ENCODE measurements at places on chromosomes 12 and 14.

DNA sequence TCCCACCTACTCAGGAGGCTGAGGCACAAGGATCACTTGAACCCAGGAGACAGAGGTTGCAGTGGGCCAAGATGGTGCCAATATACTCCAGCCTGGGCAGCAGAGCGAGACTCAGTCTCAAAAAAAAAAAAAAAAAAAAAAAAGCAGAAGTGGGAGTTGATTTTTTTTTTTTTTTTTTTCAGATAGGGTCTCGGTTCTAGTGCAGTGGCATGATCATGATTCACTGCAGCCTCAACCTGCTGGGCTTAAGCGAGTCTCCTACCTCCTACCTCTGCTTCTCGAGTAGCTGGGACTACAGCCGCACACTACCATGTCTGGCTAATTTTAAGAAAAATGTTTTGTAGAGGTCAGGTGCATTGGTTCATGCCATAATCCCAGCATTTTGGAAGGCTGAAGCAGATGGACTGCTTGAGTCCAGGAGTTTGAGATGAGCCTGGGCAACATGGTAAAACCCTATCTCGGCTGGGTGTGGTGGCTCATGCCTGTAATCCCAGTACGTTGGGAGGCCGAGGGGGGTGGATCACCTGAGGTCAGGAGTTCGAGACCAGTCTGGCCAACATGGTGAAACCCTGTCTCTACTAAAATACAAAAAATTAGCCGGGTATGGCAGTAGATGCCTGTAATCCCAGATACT, 16.3 kb upstream of the HSP90AA1 start:
- DNase-seq = no peak

- DNase-seq = no peak
Measured at GRCh38 chr12:26567126-26567525, 265.9 kb downstream of the ITPR2 start.

- no peak for DNase-seq
Measured at GRCh38 chr14:52848626-52849025, 57.2 kb upstream of the GNPNAT1 start.

DNA sequence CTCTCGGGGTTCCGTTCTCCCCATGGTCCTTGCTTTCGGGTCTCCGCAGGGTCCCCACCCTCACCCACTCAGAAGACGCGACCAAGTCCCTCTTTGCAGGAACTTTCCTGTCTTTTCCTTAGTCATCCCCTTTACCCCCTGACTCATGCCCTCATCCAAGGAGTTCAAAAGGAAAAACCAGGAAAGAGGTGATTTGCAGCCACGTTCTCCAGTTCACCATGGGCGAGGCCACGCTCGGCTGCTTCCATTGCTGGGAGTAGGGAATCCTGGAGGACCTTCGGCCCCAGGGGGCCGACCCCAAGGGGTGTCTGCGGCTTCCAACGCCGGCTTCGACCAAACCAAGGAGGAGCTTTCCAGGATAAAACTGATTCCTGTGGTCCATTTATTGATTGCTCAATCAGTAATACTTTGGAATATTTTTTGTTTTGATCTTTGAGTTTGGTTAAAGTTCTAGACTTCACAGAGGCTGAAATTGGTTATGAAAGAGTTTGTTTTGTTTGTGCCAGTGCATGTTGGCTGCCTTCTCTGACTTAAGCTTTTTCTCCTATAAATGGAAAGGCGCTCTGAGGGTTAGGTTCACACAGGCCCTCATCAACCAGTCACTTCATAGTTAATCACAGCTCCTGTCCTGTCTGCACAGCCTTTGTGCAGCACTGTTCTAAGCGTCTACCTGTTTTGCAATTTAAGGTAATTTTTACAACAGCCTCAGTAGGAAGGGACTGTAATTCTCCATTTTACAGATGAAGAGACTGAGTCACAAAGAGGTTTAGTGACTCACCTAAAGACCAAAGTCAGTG, 827 bp downstream of the ALDH2 start:
- DNase-seq = no peak

- no peak for DNase-seq
Measured at GRCh38 chr12:3218228-3219171, 141.3 kb downstream of the TSPAN9 start.

DNA sequence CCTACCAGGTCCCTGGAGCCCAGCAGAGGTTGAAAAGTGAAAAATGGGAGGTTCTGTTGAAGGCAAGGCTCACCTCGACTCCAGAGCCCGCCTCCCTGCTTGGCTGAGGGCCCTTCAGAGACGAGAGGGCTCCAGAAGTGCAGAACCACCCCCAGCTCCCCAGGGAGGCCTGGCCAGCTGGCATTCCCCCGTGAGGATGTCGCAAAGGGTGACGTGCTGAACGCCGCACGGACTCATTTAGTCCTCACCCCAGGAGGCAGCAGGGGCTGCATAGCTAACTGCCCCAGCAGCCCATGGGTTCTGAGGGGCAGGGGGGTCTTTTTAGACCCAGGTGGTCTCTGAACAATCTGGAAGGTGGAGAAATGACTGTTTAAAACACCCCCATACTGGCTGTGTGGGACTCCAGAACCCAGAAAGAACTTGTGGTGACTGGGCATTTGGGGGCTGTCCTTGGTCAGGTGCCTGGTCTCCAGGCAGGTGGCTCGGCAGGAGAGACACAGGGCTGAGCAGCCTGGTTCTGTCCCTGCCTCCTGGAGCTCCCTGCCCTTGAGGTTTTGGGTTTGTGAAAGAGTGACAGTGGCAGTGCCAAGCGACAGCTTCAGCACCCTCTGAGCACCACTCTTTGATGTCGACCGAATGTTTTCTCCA, 32.0 kb downstream of the ANAPC7 start:
- no peak for DNase-seq

DNA sequence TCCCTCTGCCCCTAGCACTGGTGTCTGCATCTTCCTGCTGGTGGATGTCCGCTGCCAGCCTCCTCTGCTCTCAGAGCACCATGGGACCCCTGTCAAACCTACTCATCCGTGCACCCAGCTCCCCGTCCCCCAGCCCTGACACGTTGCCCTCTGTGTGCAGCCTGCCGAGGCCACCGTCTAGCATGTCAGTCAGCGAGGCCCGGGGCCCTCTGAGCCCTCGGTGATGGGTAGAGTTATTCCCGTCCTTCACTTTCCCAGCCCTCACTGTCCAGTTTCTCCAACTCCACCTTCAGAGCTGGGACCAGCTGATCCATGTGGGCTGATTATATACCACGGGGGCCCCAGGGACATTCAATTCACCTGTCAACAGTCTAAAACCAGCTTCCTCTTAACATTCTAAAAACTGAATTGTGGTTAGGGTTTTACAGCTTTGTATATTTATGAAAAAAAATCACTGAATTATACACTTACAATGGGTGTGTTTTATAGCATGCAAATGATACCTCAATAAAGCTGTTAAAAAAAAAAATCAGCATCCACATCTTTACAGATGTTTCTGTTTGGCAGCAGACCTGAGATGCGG, 61.3 kb downstream of the CCDC88C start:
- no peak for DNase-seq

GRCh38 chr12:123519141-123520001, 14.1 kb downstream of the RILPL1 start:
- DNase-seq = no peak

- DNase-seq = no peak
Measured at GRCh38 chr14:54225457-54226060, 171.2 kb upstream of the CDKN3 start.

DNA sequence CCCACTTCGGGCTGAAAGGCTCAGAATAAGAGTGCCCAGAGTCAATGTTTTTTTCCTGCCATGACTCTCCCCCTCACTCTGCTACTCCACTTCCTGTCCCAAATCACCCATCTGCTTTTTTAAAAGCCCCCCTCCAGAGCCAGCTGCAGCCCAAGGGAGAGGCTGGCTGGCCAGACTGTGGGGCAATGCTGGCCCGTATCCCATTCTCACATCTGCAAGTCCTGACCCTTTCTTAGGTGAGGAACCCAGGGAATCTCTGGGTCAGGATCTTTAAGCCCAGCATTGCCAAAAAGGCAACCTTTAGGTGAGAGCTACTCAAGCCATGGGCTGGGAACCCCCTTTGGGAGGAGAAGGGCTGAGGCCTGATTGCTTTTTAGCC, 1.7 kb upstream of the ITGA5 start:
- DNase-seq = no peak

GRCh38 chr12:12901158-12901791, 9.9 kb downstream of the GPRC5A start:
- DNase-seq = no peak
